ENCODE measurements at places on chromosomes 1 and 21.
A peak's percentile ranks its signal among the peaks of the same experiment; 100 is the strongest.

GRCh38 chr1:39564941-39565340, 11.6 kb downstream of the PABPC4 start:
- DNase-seq, result no peak

GRCh38 chr1:33361532-33362235, 40.8 kb upstream of the A3GALT2 start:
- DNase-seq, result no peak

- no peak for DNase-seq
These were observed 100.3 kb downstream of the KCNJ15 start for GRCh38 chr21:38356883-38357625.

- DNase-seq, result no peak
These were observed 3.9 kb upstream of the SKI start for GRCh38 chr1:2224170-2224584.

- DNase-seq, result no peak
These were observed 46.9 kb downstream of the TNNT2 start for GRCh38 chr1:201330541-201330940.

DNA sequence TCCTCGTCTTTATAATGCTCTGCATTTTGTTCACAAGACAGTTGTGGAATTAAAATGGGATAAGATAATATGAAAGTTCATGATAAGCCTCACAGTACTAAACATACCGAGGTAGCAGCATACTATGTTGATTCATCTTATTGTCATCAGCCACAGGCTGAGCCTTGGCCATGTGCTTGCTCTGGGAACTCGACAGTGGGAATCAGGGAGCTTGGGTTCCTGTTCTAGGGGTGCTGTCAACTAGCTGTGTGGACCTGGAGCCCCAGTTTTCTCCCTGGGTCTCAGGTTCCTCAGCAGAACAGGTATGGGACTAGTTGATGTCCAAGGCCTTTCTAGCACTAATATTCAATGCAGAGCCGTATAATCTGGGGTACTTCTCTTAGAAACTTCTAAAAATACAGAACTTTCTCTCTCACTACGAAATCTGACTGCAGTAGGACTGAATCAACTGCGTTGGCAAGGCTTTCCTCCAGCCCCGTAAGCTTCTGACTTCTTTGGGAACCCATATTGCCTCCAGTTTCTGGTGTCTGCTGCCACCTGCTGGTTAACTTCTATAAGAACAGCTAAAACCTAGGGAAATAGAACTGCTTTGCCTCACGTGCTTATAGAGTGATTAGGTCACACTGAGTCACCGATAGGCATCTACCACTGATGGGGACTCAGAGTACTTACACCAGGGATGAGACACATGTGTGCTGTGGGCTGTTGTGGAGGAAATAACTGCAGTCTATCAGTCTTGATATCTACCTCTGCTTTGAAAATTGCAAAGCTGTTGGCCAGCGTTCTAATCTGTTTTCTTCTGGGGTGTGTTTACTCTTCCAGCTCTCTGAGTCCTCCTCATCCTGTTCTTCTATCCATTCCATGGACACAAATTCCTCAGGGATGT, 110.9 kb downstream of the RGL1 start:
- peak; percentile 94 for DNase-seq

All from GM04503 (cell line).